ENCODE measurements at places on chromosomes 6 and 20. TPM values are rescaled to one million over a fixed set of nuclear protein-coding genes. Genes with fewer than 3 reads are reported as not detected.

DNA sequence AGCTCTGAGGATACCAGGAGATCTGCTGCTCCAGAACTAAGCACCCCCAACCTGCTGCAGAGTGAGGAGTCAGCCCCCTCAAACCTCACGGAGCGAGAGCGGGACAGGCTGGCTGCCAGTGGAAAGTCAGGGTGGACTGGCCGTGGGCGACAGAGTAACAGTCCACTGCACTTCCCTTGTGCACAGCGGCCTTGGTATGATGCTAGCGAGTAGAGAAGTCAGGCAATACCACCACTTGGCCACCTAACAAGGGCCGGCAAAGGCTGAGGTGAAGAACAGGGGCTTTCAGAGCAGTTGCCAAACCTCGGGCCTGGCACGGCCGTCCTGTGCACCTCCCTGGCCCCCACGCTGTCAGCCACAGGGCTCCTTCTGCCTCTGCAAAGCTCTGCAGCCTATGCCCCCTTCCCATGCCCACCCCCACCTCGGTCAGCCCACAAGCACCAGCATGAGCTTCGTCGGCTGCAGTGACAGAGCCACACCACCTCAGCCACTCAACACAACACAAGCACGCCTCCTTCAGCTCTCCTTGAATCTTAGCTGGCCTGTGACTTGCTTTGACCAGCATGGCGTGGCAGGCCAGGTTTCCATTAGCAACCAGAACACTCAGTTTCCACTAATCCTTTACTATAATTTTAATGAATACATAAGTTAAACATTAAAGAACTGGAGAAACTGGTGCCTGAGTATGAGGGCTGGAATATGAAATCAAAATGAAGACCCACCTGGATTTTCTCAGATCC is 127.6 kb upstream of the SNX9 start:
- DNase-seq = no peak

GRCh38 chr20:958936-959815 is 42.9 kb downstream of the RSPO4 start:
- DNase-seq = no peak

DNA sequence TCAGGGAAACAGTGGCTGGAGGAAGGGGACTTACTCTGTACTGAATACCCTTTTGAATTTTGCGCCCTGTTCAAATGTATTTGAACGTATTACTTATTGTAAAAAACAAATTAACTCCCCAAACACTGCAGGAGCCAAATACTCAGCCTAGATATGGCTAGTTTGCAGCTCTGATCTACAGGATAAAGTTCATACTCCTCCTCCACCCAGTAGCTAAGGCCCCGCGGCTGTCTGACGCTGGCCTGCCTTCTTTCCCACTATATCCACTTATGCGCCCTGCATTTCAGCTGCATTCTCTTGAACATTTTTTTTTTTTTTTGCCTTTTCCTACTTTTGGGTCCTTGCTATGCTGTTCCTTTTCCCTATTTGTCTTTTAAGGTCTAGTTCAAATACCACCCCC is 6.5 kb downstream of the GSS start:
- DNase-seq = no peak

Gene ULBP1
- 0.13 TPM for total RNA-seq

Gene GPLD1
- 0.92 TPM for total RNA-seq
